ENCODE measurements at places on chromosomes 11 and 22.

GRCh38 chr11:123587044-123587443 is 67.4 kb downstream of the SCN3B start:
- DNase-seq = peak; percentile 18

DNA sequence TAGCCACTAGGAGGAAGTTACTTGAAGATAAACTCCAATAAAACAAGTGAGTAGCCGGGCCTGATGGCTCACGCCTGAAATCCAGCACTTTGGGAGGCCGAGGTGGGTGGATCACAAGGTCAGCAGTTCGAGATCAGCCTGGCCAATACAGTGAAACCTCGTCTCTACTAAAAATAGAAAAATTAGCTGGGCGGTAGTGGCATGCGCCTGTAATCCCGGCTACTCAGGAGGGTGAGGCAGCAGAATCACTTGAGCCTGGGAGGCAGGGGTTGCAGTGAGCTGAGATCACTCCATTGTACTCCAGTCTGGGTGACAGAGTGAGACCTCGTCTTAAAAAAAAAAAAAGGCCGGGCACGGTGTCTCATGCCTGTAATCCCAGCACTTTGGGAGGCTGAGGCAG is 34.0 kb upstream of the CLPB start:
- no peak for DNase-seq

GRCh38 chr22:38437416-38437815 is 17.6 kb downstream of the KCNJ4 start:
- DNase-seq = no peak

DNA sequence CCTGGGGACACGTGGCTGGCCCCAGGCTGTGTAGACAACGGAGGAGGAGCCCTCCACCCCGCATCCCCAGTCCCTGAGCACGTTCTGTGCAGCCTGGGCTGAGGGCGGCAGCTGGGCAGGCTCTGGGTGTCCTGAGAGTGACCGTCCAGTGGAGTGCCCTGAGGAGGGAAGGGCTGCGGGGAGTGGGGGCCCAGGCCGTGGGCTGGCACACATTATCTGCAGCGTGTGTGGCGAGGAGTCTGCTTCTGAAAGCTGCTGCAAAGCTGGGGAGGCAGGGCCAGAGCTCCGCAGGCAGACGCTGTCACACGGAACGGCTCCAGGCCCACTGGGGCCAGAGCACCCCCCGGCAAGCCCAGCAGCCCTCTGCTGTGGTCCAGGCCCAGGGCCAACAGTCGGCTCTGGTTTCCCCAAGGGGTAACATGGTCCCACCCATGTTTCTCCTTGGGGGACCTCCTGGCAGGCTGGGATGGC is 835 bp upstream of the ANO9 start:
- no peak for DNase-seq

- DNase-seq = no peak
These were observed 107.1 kb downstream of the NAT10 start for GRCh38 chr11:34212566-34212965.

DNA sequence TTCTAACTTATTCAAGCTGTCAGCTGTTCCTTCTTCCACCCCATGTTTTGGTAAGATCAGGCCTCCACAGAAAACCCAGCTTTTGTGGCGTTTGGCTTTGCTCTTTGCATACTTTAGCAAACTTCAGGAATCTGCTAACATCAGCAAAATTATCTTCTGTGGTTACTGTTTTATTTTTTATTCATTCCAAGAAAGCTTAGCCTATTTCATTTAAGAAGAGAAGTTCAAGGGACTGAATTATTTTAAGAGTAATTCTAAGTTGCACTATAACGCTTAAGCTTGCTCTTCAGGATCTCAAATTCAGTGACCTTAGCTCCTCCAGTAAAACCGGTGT is 1.1 kb downstream of the JHY start:
- peak; percentile 93 for DNase-seq

GRCh38 chr11:67027483-67027930 is 4.6 kb downstream of the SYT12 start:
- DNase-seq = no peak

- no peak for DNase-seq
These were observed 78.4 kb upstream of the ANO1 start for GRCh38 chr11:69999721-70000120.

DNA sequence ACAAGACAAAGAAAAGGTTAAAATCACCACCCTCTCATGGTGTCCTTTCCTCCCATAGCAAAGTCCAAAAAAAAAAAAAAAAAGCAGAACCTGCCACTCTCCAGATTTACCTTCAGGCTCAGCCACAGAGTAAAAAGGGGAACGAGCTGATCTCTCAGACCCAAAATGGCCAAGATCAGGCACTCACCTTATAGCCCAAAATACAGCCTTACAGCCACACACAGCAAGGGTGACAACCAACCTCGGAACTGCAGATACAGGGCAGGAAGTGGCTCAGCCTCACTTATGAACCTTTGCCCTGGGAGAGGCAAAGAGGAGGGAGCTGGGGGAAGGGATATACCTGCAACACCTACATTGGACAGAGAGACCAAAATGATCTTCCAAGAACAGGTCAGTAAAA is 4.5 kb downstream of the FHIP1B start:
- no peak for DNase-seq

- DNase-seq = peak; percentile 82
These were observed 1.9 kb downstream of the CD151 start for GRCh38 chr11:834371-835316.

GRCh38 chr11:116513278-116513823 is 259.4 kb downstream of the BUD13 start:
- no peak for DNase-seq

DNA sequence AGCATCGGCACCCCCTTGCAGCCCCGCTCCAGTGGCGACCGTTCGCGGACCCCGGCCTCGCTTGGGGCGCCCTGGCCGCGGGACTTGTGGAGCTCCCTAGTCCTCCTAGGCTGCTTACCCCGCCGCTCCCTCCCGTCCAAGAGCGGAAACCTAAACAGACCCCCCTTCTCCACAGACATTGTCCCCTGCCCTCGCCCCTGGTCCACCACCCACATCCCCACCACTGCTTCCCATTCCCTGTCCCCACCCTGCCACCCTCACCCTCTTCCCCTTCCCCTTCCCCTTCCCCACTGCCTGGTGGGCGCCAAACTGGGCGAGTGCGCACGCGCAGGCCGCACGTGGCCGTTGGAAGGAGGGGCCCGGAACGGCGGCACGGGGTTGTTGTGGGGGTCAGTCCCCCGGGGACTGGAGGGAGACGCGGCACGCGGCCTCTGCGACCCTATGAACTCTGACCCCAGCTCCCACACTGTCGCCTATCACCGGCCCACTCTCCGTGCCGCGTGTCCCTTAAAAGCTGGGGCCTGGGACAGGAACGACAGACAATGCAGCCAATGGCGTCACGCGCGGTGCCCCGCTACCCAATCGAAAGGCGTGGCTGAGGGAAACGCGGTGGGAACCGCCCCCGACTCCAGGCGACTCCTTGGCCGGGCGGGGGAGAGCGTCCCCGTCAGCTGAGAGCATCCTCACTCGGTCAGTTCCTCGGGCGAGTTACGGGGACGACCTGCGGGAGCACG is at the start of gene SNX32:
Gene SNX32, plus strand, starts transcription at position 667 of the 734 bp plus-strand sequence. CDS start 103 bp downstream, outside the sequence.
- peak; percentile 86 for DNase-seq

- DNase-seq = no peak
These were observed 5.0 kb downstream of the TUB start for GRCh38 chr11:8086001-8086479.

DNA sequence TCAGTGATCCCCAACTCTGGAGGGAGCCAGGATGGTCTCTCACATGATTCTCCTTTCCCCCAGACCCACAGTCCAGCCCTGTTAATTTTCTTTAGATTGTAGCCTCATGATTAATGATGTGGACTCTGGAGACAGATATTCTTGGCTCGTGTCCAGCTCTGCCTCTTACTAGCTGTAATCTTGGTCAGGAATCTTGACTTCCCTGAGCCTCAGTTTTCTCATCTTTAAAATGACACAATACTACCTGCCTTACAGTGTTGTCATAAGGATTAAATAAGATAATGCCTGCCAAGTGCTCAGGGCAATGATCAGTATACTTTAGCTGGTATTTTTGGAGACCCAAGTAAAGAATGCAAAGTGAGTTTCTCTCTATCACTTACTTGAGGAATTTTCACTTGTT is 60.0 kb downstream of the SPECC1L start:
- no peak for DNase-seq

DNA sequence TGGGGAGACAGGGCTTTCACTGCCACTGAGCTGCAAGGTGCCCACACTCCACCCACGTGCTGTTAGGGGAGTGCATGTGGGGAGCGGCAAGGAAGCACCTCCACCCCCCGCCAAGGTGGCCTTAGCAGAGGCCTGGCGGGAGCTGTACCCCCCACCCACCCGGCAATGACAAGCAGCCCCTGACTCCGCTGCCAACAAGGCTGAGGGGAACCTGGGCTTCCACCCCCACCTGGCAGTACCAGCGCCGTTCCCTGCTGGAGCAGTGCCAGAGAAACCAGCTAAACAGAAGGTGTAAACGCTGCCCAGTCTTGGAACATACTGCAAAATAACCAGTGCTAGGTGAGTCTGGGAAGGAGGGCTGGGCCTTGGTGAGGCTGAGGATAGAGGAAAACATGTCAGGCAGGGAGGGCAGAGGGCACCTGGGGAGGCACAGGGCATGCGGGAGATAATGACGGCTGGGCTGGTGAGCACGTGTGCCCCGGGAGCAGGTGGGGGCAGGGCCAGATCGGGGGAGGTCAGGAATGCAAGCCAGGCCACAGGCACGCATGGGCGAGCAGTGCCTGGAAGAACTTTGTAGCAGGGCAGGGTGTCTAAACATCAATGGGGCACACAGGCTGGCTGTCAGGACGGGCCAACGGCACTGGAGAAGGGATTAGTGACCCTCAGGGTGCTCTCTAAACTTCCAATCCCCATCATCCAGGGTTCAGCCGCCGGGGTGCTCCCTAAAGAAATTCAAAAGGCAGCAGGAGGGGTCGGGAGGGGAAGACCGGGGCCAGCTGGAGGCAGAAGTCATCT is 6.6 kb downstream of the CERK start:
- peak; percentile 39 for DNase-seq

DNA sequence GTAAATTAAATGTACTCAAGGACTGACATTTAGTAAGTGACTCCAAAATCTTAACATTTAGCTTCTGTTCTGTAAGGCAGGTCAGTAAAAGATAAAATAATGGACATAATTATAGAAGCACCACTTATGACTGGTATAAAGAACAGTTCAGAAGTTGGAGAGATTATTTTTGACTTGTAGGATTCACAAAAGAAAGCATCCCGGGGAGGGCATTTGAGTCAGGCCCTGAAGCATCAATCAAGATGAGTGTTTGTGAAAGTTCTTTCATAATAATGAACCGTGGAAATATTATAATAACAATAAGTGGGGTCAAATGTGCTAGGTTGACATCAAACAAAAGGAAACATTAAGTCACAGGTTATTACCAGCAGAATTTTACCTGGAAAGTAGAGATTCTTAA is 201.9 kb downstream of the DDX10 start:
- no peak for DNase-seq

DNA sequence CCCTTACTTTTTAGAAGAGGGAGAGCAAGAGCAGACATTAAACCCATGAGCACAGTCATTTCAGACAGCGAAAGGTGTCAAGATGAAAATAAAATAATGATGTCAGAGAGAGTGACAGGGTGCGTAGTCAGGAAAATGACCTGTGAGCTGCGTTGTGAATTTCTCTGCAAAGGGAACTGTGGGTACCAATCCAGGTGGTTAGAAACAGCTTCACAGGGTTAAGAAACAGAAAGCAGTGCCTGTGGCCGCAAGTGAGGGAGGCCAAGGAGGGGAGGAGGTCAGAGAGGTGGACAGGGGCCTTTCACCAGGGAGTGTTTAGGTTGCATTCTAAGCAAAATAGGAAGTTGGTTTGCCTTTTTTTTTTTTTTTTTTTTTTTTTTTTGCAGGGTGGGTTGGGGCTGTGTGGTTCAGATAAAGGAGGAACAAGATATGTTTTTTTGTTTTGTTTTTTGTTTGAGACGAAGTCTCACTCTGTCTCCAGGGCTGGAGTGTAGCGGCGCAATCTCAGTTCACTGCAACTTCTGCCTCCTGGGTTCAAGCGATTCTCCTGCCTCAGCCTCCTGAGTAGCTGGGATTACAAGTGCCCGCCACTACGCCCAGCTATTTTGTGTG is 7.9 kb downstream of the TIGD3 start:
- DNase-seq = no peak

DNA sequence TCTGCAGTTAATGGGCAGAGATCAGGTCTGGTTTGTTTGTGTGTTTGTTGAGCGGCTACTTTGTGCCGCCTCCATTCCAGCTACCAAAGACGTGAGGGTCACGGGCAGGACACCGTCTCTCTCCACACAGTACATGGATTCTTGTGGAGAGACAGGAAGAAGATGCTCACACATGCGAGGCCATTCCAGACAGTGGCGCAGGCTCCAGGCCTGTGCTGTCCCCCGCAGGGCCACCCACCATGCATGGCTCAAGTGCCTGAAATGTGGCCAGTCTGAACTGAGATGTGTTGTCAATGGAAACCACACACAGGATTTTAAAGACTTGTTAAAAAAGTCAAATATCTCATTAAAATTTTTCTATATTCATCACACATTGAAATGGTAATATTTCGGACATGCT is 848.3 kb downstream of the TBC1D22A start:
- DNase-seq = no peak

DNA sequence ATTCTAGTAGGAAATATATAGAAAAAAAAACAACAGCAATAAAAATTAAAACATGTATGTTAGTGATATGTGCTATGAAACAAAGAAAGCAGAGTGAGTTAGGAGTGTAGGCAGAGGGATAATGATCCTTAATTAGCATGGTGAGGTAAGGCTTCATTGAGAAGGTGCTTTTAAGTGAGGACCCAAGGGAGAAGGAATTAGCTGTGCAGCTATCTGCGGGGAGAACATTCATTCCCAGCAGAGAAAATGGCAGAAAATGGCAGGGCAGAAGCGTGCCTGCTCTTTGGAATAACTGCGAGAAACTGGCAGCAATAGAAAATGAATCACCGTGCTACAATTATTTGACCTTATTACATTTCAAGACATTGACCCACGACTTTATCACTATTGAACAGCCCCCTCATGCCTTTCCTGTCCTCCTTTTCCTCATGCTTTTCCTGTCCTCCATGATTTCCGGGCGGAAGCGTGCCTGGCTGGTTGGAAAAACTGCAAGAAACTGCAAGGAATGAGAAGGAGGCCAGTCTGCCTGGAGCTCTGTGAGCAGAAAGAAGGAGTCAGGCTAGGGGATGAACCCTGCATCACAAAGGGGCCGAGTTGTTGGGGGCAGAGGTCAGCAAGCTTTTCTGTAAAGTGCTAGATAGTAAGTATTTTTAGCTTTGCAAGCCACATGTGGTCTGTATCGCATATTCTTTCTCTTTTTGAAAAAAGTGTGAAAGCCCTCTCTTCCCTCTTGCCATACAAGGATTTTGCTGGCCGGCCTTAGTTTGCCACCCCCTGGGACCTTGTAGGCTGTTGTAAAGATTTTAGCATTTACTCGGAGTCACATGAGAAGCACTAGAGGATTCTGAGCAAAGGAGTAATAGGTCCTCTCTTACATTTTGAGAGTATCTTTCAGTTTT is 37.1 kb upstream of the SWAP70 start:
- no peak for DNase-seq

DNA sequence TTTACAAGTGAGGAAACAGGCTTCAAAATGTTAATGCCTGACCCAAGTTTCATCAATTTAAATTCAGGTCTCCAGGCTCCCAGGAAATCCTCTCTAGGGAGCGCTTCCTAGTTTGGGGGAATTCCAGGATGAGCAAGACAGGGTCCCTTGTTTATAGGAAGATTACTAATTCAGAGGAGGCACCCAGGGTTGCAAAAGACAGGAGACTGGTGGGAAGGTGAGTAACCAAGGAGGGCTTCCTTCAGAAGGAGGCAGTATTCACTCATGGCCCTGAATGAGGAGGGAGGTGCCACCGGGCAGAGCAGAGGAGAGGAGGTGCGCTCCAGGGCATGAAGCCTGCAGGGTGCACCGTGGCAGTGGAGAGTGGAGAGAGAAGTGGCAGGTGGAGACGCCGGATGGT is 1.6 kb downstream of the TMEM132A start:
- no peak for DNase-seq
